Stimulated activated CD4-positive, alpha-beta T cell treated with anti-CD3 and anti-CD28 coated beads, Interleukin-1b, Interleukin-23, amount 100 ng/mL, for 4 hours (primary cell): ENCODE measurements at places on chromosomes 1 and 21.

DNA sequence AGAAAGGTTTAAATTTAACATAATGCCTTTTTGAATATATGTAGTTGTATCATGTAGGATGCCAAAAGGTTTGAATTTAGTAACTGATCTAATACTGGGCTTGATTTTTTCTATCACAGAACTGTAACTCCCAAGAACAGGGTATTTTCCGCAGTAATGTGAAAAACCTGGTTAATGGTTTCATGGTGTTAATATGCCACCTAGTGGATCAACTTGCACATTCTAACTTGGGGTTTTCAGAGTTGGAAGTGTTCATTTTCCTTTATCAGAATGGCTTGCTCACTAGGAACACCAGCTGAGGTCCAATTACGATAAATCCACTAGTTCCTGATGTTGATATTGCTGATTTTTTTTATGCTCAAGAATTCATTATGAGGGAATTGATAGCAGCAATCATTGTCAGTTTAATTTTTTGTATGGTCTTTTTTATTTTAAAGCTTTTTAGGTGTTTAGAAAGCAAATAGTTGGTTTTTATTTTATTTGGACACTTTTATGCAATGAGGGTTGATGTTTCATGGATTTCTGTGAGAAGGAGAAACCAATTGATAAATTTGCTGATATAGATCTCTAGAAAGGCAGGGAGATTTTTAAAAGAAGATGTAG, 157.2 kb downstream of the PLA2G4A start:
- no peak for DNase-seq

DNA sequence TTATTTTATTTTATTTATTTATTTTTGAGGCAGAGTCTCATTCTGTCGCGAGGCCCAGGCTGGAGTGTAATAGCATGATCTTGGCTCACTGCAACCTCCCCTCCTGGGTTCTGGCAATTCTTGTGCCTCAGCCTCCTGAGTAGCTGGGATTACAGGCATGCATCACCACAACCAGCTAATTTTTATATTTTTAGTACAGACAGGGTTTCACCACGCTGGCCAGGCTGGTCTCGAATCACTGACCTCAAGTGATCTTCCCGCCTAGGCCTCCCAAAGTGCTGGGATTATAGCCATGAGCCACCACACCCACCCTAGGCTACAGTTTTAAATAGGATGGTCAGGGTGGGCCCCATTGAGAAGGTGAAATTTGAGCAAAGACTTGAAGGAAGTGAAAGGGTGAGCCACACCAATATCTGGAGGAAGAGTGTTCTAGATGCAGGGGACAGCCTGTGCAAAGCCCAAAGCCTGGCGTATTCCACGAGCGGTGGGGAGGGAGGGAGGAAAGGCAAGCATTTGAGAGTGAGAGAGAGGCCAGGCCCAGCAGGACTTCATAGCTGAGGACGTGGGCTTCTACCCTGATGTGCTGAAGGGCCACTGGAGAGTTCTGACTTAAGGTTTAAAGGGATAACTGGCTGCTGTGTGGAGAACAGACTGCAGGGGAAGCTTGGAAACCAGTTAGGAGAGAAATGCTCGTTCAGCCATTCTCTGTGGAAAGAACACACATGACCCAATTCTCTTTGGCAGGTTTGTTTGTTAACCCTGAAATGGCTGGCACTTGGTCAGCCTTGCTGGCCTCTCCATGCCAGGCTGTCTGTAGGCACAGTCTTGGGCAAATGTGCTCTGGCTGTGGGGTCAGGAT, 62.6 kb upstream of the FAM20B start:
- no peak for DNase-seq

DNA sequence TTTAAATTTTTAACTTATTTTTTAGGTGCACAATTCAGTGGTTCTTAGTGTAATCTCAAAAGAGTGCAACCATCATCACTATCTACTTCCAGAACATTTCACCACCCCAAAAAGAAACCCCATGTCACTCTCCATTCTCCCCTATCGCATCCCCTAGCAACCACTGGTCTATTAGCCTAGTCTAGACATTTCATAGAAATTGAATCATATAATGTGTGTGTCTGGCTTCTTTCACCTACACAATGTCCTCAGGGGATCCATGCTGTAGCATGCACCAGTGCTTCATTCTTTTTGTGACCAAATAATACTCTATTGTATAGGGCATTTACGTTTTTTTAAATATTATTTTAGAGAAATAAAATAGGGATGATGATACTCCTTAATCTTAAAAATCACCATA, 64.7 kb downstream of the JAK1 start:
- DNase-seq, result no peak

DNA sequence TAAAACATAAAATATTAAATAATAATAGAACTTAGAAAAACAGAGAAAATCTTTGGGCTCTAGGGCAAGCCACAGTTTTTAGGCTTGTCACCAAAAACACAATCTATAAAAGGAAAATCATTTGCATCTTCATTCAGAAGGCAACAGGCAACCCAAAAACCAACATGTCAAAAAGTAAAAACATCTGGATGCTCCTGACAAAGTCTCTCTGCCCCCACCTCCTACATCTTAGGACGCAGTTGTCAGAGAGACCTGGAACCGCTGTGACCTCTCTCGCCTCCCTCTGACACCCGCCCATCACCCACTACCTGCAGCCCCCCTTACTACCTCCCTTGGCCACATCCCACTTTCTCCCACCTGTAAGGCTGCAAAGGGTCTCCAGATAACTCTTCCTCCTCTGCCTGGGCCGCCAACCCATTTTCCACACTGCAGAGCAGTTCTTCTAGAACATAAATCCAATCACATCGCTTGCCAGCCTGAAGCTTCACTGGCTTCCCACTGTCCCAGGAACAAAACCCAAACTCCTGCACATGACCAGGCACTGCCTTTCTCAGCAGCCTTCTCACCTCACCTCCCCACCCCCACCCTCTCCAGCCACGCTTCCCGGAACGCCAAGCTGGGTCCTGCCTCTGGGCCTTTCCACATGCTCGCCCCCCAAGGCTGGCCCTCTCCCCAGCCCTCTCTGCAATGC, 14.7 kb downstream of the PRDM15 start:
- no peak for DNase-seq

DNA sequence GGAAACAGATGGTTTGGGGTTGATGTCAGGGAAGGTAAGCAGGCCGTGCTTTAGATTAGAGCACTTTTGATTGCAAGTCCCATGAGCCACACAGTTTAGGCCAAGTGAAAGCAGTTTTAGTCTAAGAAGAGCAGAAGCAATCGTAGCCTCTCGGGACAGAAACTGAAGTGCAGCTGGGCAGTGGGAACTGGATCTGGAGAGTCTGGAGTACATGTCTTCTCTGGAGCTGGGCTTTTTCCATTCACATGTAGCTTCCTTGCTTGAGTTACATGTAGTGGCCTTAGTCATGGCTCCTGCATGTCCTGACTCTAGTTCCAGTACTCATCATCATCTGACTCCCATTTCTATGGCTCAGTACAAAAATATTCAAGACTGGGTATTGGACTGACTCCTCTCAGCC, 16.7 kb downstream of the CAMTA1 start:
- DNase-seq, result no peak

DNA sequence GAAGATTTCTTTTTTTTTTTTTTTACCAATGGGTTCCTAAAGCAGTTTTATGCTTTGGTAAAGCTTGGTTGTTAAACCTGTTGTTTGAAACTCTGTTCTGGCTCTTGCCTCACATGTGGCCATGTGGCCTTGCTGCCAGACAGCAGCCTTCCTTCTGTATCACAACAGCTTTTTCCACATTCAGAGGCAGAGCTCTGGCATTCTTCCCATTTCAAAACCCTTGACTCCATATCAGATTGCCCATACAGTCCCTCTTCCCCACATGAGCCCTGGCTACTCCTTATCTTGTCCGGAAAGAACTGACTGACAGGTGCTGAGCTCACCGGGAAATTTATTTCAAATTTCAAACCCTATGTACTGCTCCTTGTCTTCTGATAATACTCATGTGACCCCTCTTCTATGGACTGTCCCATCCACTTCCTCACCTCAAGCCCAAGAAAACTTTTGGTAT, 38.5 kb upstream of the LAX1 start:
- DNase-seq, result no peak

GRCh38 chr1:169161496-169162194, 55.2 kb downstream of the ATP1B1 start:
- no peak for DNase-seq

GRCh38 chr1:180131510-180131909, 23.2 kb upstream of the QSOX1 start:
- no peak for DNase-seq

GRCh38 chr21:17427831-17428483, 84.9 kb upstream of the CXADR start:
- DNase-seq, result no peak

DNA sequence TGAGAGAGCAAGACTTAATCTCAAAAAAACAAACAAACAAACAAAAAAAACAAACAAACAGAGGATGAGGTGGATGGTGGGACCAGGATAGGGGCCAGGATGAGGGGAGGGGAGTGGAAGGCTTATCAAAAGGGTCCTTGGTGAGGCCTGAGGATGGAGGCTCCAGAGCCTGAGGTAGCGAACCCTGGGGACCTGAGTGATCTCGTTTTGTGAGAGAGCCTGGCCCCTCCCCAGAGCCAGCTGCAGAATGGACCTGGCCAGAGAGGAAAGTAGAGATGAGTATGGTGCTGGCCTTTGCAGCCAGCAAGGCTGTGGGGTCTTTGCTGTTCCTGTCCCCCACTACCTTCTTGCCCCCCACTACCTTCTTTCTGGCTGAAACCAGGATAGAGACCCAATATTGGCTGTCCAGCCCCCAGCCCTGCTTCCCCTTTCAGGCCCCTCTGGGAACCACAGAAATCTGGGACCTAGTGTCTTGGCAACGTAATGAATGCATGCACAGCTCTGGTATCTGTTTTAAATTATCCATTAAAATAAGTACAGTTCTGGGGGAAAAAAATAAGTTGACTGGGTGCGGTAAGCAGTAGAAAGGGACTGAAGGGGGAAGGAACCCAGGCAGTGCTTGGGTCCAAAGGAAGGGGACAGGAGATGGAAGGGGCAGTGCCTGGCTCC, 1.1 kb upstream of the LMNA start:
- no peak for DNase-seq

GRCh38 chr1:194442901-194443575, 1256.6 kb upstream of the B3GALT2 start:
- DNase-seq, result no peak

DNA sequence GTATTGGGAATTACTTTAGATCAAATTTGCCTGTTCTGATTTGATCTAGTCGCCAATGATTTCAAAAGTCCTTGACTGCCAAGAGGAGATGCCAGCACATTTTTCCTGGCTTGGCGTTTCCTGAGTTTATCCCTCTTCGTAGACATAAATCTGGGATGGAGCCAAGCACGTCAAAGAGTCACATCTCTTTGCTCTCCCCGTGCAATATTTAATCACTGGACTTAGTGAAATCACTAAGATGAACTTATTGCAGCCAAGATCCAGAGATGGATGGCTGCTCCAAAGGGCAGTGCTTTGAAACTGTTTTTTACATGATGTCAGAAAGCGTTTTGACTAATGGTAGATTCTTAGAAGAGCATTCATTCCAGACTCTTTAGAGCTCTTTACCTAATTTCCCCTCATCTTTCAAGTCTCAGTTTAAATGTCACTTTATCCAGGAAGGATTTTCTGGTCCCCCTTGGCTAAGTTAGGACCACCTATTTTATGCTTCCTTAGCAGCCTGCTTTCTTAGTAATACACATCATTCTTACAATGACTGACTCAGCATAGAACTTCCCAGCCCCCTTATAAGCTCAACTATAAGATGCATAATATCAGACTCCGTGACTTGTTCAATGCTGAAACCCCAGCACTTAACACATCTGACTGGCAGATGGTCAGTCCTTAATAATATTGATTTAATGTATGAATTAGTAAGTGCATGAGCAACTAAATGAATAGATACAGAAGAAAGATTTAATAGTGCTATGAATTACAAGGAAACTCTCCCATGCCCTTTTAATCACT, 94.4 kb upstream of the GREM2 start:
- DNase-seq, result no peak

- DNase-seq, result no peak
Observed at GRCh38 chr1:38291906-38292521, 245.4 kb upstream of the POU3F1 start.

DNA sequence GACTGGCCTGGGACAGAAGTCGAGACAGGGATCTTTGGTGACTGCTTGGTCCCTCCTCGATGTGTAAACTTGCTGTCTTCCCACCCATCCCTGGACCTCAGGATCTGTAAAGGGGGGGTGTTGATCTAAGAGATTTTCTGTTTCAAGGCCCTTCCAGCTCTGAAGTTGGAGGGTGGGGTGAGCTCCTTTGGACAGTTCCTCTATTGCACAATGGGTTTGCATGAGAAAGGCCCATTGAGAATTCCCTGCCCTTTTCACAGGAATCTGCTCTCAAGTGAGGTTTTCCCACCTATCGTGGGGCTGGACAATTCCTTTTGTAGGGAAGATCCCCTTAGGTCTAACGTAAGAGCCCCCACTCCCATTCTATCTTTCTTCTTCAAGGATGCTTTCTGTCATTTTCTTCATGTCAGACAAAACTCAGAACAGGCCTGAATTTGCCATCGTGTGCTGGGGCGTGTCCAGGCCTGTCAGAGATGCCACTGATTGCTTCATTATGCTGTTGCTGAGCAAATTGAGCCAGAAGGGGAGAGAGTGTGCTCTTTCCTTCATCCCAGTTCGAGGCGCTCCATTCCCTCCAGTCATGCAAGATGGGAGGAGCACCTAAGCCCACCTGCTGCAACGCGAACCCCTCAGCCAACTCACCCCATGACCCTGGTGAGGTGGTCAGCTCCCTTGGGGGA, 149.9 kb upstream of the IGSF21 start:
- DNase-seq, result no peak

- DNase-seq, result no peak
Observed at GRCh38 chr1:31062867-31063380, 2.6 kb downstream of the PUM1 start.

DNA sequence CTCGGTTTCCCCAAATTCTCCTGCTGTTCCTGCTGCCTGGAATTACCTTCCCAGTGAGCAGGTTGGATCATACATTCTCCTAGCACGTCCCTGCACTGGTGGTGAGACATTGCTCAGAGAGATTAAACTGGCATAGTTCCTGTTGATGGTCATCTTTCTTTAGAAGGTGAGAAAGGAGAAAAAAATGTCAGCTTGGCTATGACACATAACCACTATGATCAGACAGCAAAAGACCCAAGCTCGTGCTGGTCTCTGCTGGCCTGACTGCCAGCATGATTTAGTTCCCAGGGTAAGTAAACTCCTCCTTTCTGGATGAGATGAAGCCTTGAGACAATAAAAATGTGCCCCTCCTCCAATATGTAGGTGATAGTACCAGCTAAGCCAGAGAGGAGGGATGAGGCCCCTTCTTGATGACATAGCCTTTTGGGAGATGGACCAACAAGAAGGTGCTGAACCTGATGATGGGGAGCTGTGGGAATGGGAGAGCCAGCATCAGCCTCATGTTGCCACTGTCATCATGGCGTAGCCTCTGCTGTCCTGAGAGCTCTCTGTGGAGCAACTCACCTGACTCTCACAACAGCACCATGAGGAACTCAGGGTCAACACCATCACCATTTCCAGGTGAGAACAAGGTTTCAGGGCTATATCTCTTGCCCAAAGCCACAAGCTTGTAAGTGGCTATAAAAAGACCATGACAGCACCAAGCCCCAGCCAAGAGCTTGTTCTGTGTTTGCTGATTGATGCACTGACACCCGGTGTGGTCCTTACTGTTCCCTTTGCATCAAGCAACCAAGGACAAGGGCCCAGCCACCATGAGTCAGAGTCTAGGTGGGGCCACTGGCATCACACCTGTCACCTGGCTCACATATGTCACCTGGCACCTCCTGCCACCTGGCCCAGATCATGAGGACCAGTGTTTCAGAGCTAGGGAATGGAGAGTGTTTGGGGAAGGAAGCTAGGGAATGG, 200.0 kb downstream of the MATN1 start:
- DNase-seq, result no peak

- no peak for DNase-seq
Observed at GRCh38 chr1:93669369-93669768, 12.3 kb downstream of the BCAR3 start.
